ENCODE measurements at places on chromosomes 6 and 20.

DNA sequence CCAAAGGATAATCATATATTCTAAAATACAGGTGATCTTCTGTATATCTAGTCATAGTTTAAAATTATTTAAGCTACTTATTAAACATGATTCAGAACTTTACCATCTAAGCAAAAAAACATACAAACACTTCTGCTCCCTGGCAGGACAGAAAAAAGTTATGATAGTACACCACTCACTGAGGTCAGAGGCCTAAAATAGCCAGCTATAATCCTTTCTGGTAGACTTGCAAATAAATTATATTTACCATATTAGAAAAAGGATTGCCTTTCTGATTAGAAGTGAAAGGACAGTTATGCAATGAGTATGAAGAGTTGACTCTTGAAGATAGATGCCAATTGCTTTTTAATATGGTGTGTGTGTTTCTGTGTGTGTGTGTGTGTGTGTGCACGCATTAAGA lies 207.4 kb downstream of the BMP2 start:
- no peak for DNase-seq

GRCh38 chr6:148864941-148865340 lies 118.1 kb downstream of the UST start:
- no peak for DNase-seq

DNA sequence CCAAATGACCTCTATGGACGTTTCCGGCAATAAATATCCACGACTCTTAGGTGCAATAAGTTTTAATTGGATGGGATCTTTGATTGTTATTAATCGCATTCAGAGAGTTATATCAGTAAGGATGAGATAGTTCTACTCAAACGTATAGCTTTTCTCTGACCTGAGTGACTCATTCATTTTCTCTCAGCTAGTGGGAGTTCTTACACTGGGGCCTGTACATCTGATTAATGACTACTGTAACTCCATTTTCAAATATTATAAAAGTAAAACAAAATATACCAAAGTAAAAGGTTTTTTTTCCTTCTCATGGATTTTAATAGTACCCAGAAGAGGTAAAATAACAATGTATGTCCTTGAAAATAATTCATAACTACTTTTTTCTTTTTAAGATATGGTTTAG lies 41.1 kb upstream of the SAMD5 start:
- DNase-seq = no peak

- DNase-seq = no peak
Observed at GRCh38 chr6:14108571-14109410, 8.8 kb upstream of the CD83 start.

GRCh38 chr20:47360297-47361056 lies 4.0 kb upstream of the ZMYND8 start:
- DNase-seq = no peak

DNA sequence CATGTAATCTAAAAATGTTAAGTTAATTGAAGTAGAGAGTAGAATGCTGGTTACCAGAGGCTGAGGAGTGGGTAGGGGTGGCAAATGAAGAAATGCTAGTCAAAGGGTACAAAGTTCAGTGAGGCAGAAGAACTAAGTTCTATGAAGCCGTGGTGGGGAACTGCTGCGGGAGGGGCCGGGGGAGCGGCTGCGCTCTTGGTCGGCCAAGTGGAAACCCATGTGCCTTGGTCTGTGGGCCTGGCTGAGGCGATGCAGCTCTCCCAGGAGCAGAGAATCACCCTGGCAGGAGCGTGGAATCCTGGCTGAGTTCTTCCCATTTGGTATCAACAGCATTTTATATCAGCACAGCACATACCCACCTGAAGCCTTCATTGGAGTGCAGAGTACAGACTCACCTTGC lies 22.3 kb downstream of the TTLL2 start:
- no peak for DNase-seq

DNA sequence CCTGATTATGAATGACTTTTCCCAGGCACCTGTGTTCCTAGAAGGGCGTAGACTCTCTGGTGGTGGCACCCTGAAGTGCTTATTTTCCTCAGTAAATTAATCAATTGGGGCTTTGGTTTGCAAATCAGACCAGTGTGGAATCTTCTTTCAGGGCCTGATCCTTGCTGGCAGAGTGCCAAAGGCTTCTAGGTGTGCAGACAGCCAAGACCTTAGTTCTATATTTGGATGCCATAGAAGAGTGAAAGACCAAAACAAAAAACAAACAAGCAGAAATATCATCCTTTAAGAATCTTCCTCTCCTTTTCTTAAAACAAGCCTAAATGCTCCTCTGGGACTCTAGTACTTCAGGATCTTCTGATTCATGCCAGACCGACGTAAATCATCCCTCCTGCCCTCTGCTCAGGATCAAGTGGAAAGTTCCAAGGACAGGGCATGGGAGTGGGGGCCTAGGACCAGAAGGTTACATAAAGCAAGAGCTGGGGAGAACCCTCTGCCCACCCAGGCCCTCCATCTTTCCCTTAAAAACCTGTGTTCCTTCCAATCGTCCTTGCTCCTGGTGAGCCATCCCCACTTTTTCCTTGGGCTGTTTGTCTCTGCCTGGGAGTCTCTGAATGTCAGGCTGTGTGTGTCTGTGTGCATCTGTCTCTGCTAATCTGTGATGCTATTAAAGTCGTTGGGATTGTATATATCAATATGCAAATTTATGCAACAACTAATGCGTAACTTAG lies 70.5 kb upstream of the MYLIP start:
- DNase-seq = no peak

DNA sequence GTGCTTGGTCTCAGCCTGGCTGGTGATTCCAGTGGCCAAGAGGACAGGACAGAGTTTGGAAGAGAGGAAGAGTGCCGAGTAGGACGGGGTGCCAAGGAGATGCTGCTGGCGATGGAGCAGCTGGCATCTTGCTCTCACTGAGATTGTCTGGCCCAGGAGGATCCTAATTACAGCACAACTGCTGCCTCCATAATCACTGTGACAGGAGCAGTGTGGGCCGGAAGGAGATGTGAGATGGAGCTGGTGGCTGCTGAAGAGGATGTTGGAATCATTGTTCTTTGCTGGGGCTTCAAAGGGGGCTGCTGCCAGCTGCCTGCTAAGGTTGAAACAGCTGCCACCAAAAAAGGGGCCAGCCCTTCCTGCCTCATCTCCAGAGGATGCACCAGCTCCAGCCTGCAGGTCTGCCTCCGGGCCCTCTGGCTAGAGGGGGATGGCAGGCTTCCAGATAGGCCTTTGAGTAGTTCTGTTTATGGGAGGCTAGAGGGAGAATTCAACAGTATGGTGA lies 214.4 kb downstream of the RNF144B start:
- no peak for DNase-seq

DNA sequence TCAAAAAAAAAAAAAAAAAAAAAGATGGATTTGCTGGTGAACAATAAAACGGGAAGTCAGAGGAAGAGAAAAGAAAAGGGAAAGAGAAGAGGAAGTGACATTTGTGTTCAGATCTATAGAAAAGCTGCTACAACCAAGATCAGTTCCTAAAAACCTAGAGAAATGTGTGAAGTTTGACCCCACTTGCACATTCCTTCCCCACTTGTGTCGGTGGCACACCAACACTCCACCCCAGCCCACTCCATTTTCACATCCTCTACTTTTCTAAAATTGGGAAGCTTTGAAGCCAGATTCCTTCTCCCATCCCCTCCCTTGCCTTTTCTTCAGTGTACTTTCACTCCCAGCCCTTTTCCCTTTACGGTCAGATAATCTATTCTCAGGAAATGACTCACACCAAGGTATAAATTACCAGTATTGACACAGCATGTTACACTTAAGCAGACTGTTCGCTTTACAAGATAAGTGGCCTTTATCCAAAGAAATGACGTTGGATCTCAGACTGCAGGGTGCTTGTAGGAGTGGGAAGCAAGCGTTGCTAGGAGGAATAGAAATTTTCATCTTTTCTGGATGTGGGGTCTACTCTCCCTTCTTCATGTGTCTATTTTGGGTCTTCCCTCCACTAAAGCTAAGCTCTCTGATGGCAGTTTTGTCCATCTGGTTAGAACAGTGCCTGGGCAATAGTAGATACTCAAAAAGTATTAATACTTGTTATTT lies 92.5 kb upstream of the ADGRF1 start:
- no peak for DNase-seq

GRCh38 chr6:126664271-126664670 lies 324.4 kb downstream of the CENPW start:
- no peak for DNase-seq

GRCh38 chr20:8399947-8400346 lies 267.9 kb downstream of the PLCB1 start:
- no peak for DNase-seq

DNA sequence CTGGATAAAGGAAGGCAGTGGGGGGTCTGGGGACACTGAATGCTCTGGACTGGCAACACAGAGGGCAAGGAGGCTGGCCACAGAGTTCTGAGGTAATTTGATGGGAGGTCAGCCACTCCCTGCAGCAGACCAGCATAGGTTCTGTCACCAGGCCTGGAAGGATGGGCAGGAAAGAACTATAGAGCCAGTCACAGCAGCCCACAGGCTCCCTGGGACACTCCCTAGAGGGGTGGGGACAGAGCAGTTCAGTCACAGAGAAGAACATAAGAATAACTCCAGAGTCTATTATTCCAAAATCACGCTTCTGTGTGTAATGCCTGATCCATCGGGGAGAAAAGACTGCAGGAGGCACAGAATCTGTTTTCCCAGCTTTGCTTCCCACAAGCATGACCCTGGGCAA lies 19.6 kb downstream of the DYNLRB1 start:
- no peak for DNase-seq

- no peak for DNase-seq
Observed at GRCh38 chr6:121920616-121921015, 478.8 kb upstream of the HSF2 start.

DNA sequence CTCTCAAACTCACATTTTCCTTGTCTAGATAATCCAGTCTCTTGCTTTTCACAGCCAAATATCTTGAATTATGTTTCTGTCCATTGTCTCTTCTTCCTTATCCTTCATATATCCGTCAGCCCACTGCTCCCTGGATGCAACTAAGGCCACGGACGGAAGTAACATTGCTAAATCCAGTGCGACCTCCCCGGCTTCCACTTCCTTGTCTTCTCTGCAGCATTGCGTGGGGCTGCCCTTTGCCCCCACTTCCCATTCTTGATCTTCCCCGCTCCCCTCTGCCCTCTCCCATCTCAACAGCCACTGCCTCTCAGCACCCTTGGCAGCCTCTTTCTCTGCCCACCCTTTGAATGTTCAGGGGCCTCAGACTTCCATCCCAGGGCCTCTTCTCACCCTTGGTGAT lies 190.4 kb upstream of the UST start:
- no peak for DNase-seq

- no peak for DNase-seq
Observed at GRCh38 chr6:70303034-70303525, at the start of gene COL9A1. TSS of gene COL9A1 (minus strand) at chr6:70303084. CDS start at chr6:70302924, 160 bp downstream.

GRCh38 chr6:100366419-100366818 lies 98.3 kb downstream of the SIM1 start:
- DNase-seq = no peak

GRCh38 chr20:24296477-24297261 lies 172.8 kb upstream of the SYNDIG1 start:
- no peak for DNase-seq

DNA sequence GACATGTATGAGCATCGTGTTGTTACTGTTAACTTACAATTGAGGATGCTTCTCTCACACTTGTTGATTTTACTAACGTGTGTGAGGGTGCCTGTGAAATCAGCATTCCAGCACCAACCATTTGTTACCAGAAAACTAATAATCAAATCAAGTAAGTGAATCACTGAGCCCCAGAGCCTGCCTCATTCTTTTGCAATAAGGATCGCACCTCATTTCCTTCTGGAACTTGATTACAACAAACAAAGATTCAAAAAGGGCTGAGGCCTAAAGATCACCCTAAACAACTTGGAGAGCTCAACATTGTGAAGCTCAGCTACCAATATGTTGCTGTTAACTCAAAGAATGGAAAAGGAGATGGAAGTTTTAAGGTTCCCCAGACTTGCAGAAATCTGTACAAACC lies 274.7 kb downstream of the TFAP2A start:
- DNase-seq = no peak

DNA sequence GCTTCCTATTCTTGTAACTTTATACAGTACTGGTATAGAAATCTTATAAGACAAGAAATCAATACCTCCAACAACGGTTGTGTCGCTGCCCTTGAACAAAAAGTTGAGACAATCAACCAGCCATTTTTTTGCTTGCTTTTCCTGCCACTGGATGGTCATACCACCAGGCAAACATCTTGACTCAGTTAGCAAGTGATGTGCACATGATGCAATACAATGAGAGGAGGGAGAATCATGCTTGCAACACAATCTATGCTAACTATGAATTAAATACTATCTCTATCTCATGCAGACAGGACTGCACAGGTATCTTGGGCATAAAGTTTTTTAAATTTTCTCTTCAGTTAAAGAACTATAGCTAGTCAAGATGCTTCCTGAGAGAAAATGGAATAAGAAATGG lies 877.7 kb upstream of the CITED2 start:
- DNase-seq = no peak

DNA sequence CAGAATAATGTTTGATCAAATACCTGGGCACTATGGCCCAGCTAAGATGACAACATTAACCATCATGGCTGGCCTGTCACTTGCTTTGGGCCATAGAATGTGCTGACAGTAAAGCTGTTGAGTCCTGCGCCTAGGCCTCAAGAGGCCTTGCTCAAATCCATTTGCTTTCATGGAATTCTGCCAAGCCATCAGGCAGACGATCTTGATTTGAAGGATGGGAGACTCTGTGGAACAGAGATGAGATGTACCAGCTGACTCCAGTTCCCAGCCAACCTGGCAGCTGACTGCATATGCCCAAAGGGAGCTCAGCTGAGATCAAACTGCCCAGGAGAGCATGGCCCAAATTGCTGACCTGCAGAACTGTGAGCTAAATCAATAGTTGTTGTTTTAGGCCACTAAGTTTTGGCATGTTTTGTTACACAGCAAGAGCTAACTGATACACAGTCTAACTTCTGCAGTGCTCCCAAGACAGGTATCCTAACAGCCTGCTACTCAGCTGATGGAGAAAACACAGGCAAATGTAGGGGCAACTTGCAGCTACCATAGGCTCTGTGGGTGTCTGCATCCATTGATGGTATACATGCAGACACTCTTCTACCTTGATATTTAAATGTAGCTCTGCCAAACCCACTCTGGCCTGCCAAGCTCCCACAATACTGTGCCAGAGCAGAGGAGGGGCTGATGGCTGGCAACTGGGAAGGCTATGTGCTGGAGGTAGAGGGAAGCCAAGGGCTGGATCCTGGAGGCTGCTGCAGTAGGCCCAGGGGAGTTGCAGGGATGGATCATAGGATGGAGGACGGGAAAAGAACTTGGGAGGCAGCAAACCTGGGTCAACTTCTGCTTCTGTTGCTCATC lies 55.2 kb upstream of the RNF24 start:
- DNase-seq = no peak

GRCh38 chr6:41408982-41409381 lies 73.6 kb downstream of the NCR2 start:
- DNase-seq = no peak
